Mesenteric fat pad (tissue), 1 donor: ENCODE measurements at places on chromosomes 7 and 10. TPM values are rescaled to one million over a fixed set of nuclear protein-coding genes. Genes with fewer than 3 reads are reported as not detected.

- DNase-seq: no peak
Observed at GRCh38 chr7:4822677-4823076, 39.2 kb downstream of the PAPOLB start.

GRCh38 chr7:100896732-100897608 lies 1.3 kb upstream of the ACHE start:
- no peak for DNase-seq

DNA sequence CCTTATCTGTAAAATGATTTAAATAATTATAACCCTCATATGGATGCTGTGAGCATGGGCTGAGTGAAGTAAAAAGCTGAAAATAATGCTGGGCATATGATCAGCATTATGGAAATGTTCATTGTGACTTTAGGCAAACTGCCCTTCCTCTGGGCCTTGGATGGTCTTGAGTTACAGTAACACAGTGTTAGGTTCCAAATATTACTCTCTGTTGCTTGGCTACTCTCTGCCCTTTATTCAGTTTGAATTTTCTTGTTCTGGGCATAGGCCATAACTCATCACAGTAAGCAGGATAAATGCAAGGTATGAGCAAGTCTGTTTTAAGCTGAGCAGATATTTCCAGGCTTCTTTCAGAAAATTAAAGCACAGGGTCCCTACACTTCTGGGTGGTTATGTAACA lies 868.0 kb downstream of the KCNMA1 start:
- no peak for DNase-seq

DNA sequence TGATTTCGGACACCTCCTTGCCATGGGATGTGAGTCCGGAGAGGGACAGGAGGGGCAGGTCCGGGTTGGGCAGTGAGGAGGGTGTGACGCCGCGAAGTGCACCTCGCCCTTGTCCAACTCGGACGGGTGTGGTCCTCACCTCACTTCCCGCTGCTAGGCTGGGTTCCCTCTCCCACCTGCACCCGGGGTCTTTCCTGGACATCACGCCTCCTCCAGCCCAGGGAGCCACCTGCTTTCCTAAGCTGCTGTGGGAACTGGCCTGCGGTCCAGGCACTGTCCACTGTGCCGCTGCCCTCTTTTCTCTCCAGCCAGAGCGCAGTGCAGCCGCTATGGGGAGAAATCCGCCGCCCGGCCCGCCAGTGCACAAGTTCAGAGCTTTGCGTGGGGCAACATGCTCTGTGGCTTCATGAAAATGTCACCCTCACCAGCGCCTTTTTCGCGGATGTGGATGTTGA lies 45.0 kb upstream of the ZNF716 start:
- peak; percentile 69 for DNase-seq

DNA sequence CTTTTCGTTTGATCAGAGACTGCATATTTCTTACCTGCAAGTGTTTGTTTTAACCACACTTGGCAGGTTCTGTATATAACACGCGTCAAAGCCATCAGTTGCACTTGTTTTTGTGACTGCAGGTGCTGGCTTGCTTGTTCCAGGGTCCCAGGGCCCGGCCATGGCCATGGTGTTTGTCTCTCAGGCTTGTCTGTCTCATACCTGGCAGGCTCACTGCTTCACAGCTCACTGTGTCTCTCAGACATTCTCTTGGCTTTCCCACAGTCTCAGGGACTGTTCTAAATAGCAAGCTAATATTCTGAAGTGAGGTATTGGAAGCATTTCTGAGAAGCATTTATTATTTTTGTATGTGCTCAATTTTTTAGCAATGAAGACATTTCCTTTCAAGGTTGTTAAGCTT lies 46.9 kb downstream of the GPR141 start:
- no peak for DNase-seq

Gene MKI67
- total RNA-seq: 0.39 TPM
